ENCODE measurements at places on chromosomes 7 and 10. TPM values are rescaled to one million over a fixed set of nuclear protein-coding genes. Genes with fewer than 3 reads are reported as not detected.

GRCh38 chr7:43533801-43534479 is 49.0 kb upstream of the STK17A start:
- DNase-seq = no peak

DNA sequence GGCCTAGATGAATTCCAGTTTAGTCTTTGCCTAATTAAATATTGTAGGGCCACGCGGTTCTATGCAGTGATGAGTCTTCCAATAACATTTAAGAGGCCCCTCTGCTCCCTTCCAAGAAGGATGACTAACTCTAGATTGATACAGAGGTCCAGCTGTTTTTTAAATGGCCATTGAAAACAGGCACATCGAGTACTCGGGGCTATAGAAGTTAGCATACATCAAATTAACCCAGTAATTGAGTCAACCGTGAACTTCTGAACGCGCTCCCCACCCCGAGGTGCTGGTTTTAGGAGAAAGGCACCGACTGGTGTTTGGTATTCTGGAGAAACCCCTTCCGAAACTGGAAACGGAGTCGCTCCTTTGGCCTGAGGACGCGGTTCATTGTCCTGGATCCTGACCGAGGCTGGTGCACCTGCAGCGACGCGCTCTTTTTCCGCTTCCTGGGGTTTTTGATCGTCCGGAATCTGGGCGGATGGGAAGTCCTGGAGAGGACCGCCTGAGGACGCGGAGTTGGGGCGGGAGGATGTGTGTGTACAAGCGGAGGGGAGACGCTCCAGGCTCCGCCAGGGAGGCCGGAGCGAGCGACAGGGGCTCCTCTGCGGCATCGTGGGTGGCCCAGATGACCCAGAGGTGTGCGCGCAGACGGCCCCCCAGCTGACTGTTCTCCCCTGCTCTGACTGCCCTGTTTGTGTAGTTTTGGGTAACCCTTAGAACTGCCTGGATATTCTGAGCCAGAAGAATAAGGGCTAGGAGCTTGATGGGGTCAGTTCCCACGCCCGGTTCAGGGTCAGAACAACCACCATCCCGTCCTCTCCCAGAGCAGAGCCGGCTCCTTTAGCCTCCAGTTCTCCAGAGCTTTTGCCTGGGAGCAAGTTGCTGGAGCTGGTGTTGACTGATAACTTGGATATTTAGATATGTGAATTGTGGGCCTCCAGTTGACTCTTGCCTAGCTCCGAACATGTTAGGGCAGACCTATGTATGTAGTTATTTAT is 711 bp downstream of the FAM221A start:
- DNase-seq = no peak

GRCh38 chr7:29969738-29970137 is 19.9 kb downstream of the SCRN1 start:
- DNase-seq = no peak

- DNase-seq = no peak
Observed at GRCh38 chr7:149817301-149817771, 20.8 kb upstream of the ZNF862 start.

GRCh38 chr7:147047696-147048095 is 931.1 kb downstream of the CNTNAP2 start:
- DNase-seq = no peak

DNA sequence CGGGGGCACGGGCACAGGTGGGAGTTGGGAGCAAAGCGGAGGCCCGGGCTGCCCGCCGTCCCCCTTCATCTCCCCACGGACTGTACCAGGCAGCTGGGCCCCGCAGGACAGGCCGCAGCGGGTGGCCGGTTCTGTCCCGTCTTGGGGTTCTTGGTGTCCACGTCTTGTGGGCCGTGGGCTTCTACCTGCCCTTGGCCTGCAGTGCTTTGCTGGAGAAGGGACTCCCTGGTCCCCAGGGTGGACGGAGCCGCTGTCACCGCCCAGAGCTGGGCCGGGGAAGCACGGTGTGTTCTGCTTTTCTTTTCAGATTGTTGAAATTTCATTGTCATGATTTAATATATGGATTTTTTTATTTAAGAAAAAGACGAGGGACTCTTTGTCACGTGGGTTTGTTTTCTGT is 11.8 kb downstream of the MAFK start:
- DNase-seq = no peak

DNA sequence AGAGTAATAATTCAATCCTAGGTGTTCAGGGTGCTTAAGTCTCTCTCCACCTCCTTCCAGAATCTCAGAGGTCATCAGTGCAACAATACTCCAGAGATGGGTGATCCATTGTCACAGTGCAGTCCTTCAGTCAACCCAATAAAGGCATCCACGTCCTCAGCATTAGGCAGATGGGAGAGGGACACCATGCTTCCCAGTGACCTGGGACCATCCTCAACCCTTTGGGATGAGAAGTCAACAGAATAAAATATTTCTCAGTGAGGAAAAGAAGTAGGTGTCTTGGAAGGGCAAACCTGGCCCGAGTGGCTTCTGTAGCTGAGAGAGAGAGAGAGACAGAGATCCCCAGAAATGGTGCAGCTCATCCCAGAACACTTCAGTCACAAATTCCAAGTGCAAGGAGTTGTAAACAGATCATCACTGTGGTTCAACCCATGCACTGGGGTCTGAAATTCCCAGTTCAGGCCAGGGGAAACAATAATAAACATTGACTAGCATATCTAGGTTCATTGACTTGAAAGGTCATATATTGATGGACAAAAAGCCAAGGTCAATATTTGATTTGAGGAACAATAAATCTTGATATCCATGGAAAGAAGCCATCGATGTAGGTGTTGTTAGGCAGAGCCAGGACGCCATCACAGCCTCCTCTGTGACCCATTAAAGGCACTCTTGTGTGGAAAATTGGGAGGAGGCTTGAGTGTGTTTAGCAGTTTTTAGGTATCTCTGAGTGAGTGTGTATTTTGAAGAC is 256.0 kb upstream of the ZMIZ1 start:
- no peak for DNase-seq

DNA sequence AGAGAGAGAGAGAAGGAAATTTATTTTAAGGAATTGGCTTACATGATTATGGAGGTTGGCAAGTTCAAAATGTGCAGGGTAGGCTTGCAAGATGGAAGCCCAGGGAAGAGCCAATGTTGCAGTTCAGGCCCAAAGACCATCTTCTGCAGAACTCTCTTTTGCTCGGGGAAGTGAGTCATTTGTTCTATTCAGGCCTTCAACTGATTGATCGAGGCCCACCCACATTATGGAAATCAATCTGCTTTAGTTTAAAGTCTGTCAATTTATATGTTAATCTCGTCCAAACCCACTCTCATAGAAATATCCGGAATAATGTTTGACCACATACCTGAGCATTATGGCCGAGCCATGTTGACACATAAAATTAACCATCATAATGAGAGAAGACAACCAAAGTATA is 113.3 kb upstream of the CXCL12 start:
- no peak for DNase-seq

DNA sequence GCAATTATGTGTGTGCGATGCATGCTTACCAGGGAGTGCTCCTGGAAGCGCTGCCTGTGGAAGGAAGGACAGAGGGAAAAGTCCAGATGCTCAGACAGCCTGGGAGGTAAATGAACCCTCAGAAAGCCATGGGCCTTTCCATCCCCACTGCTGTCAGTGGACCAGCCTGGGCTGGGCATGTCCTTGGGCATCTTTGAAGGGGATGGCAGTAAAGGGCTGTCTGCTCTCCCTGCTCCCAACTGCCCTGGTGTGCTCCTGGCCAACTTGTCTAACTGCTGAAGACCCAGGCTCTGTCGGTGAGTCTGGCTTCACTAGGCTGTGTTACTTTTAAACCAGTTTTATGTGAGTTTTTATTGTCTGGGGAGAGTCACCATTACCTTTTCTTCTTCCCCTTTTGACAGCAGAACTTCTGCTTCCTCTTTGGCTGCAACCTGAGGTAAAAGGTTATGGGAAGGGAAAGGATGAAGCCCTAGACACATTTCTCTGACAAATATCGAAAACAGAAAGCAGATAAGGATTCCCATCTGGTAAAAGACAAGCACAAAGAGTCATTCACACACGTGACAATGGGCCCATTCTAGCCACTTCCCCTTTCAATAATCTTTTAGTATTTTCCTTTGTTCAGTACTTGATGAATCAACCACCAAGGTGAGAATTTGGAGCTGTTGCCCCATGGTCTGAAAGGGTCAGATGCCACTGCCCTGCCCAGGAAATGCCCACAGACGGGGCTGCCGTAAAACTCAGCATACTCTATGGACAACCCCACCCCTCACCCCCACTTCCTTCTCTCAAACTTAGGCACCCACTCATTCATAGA is 27.6 kb upstream of the PIK3AP1 start:
- no peak for DNase-seq

The SLC39A12 gene
- total RNA-seq = 0.35 TPM

- DNase-seq = no peak
Observed at GRCh38 chr7:106071356-106071998, 40.6 kb downstream of the SYPL1 start.

The ADRA2A gene
- total RNA-seq = 187 TPM

The TLX1 gene
- total RNA-seq = not detected

DNA sequence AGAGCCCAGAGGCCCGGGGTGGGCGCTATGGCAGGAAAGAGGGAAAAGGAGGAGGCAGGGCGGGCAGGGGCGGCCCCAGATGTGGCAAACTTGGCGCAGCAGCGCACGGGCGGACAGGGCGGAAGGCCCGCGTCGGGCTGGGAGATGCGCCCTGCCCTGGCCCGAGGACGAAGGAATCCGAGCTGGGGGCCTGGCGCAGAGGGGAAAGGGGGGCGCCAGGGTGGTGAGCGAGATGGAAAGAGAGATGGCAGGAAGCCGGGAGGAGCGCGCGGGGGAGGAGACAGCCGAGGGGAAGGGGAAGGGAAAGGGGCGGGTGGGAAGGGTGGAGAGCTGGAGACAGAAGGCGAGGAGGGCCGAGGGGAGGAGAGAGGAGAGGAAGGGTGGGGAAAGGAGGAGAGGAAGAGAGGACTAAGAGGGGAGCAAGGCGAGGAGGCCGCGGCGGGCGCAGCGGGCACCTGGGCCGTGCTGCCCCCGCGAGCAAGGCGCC is at the start of gene MARVELD1:
Gene MARVELD1 (plus strand): TSS at position 392 of the 487 bp plus-strand sequence. CDS start 147 bp downstream, outside the sequence.
- no peak for DNase-seq

DNA sequence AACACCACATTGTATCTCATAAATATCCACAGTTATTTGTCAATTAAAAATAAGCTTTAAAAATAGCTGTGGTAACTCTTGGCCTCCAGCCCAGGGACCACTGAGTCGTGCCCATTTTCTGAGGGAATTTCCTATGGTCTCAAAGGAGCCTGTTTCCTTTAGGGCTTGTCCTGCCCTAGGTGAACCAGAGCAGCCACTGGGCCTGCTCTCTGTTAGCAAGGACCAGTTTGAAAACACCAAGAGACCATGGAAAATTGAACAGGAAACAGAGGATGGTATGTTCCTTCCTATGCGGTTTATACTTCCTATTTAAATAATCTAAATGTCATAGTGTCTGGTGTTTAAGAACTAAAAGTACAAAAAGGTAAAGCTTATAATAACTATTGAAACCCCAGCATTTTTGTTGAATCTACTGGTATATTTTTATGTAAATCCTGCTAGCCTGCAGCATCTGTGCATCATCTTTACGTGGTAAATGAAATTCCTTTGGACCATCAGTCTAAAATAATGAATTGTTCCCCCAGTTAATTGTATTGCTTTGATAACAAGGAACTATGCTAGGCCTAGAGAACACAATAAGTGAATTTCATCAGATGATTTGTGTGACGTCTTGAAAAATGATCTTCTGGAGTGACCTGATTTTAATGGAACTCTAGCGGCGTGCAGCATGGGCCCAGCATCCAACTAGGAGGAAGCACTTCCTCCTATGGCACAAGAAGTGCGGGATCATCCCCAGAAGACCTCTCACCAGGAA is 333.7 kb downstream of the GFRA1 start:
- DNase-seq = no peak

- DNase-seq = no peak
Observed at GRCh38 chr10:52143338-52143737, 170.7 kb upstream of the DKK1 start.

GRCh38 chr7:14858866-14859265 is 43.7 kb downstream of the DGKB start:
- DNase-seq = no peak

DNA sequence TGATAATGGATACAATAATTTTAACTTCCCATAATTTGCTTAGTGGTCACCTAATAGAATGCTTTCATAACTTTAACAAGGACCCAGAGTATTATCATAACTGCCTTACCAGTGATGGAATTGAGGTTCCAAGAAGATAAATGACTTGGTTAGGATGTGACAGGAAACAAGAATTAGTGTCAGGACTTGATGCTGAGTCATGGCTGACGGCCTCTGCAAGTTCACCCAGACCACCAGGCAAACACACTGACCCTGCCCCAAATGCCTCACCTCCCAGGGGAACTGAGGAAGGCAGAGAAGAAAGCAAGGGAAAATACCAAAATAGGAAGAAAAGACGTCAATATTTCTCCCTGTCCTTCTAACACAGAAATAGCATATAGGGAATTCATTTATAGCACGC is 636.3 kb downstream of the PARD3 start:
- DNase-seq = no peak

The PDE6C gene
- total RNA-seq = not detected
